Activated CD4-positive, alpha-beta T cell treated with anti-CD3 and anti-CD28 coated beads, Interleukin-2, amount 50 U/mL, for 1 hour (primary cell): ENCODE measurements at places on chromosomes 13 and 19.

GRCh38 chr13:95341441-95341840, 40.2 kb upstream of the ABCC4 start:
- DNase-seq: no peak

DNA sequence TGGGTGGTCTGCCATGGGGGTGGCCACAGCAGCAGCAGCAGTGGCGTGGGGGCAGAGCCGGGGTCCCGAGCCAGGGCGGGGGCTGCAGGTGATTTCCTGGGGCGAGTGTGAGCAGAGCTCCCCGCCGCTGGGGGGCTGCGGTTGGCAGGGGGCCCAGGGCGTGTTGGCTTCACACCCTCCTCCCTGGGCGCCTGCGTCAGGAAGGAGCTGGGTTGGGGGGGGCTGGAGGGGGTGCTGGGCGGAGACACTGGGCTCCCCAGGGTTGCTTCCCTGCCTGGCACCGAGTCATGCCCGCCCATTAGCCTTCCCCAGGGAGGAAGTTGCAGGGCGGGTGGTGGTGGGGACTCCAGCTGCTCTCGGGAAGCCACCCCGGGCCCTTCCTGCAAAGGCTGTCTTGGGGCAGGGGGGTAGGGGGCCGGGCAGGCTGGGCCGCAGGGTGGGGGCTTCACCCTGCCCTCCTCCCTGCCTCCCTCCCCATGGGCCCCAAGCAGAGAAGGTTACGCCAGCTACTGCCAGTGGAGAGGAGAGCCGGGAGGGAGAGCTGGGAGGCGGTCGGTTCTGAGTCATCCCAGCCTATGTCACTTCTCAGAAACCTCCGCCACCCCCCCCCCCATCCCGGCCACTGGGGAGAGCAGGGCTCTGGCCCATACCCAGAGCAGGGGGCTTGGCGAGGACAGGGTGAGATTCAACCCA, 4.6 kb downstream of the MIDN start:
- peak; percentile 73 for DNase-seq

DNA sequence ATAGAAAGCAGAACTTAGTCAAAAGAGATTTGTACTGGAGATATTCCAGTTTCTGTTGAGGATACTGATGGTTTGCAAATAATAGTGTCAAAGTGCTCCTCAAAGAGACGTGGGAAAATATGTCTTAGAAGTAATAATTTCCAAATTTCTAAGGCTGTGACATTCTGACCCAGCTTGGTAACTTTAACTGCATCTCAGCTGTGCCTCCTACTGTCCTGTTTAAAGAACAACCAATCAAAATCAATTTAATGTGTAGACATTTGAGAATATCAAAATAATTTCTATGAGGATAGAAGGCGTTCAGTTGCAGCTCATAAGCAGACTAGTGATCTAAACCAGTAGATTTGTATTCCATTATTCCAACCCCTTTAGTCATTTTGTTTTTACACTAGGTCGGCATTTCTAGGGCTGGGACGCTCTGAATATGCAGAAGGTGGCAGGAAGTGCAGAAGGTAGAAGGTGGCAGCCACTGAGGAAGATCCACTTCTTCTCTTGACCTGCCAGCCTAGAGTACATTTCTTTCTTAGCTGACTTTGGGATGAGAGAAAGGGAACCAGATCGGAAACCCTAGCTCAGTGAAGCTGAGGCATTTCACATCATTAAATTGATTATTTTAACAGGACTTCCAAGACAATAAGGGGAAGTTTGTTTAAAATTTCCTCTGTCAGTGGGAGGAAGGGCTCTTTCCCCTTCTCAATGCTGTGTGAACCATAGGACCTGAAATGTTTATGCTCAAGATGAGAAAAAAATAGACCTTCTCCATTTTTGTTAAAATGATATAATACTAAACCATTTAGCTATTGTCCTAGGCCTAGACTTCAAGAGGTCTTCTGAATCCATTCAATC, 67.5 kb downstream of the COL4A1 start:
- no peak for DNase-seq

GRCh38 chr19:17646441-17646840, 41.7 kb downstream of the UNC13A start:
- no peak for DNase-seq

DNA sequence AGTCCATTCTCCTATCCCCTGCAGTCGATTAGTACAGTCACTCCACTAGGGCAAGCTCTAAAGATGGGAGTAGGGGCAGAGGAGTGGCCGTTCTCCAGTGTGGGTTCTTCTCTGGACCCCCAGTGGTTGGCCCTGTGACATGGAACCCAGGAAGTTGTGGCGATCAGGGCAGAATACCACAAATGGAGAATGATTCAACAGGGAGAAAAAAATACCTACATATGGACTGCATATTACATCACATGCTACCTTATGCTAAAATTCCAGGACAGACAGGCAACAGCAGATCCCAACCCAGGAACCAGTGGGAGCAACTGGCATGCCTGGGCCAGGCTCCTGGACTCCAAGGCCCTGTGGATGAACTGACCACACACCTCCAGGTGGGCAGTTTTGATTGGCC, 20.4 kb downstream of the POU2F2 start:
- DNase-seq: no peak

- DNase-seq: no peak
Measured at GRCh38 chr19:19911150-19911549, 10.4 kb downstream of the ZNF93 start.

DNA sequence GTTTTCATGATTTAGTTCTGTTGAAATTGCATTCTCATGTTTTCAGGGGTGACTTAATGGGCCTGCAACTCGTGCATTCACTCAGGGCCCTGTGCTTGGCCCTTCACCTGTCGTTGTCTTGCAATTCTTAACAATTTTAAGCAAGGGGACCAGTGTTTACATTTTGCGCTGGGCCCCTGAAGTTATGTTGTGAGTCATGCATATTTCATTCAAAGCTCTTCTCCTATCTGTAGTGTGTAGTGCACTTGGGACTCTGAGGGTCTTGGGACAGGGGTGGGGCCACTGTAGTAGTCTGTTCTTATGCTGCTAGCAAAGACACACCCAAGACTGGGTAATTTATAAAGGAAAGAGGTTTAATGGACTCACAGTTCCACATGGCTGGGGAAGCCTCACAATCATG, 211.2 kb upstream of the RXFP2 start:
- no peak for DNase-seq

DNA sequence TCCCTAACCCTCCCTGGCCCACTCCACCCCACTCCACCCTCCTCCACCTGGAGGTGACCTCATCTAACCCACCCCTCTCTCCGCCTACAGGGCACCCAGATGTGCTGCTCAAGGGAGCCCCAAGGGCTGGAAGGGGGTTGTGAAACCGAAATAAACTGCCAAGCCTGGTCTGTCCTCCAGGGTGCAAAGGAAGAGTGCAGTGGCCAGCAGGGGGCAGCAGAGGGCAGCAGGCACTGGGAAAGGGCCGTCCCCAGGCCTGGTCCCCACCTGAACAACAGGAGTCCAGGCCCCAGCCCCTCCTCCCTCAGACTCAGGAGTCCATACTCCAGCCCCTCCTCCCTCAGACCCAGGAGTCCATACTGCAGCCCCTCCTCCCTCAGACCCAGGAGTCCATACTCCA, 8.4 kb upstream of the BCAM start:
- DNase-seq: peak; percentile 85

- DNase-seq: no peak
Measured at GRCh38 chr19:5988517-5989387, 10.8 kb upstream of the RANBP3 start.

GRCh38 chr13:30157616-30157993, 149.7 kb downstream of the KATNAL1 start:
- no peak for DNase-seq

DNA sequence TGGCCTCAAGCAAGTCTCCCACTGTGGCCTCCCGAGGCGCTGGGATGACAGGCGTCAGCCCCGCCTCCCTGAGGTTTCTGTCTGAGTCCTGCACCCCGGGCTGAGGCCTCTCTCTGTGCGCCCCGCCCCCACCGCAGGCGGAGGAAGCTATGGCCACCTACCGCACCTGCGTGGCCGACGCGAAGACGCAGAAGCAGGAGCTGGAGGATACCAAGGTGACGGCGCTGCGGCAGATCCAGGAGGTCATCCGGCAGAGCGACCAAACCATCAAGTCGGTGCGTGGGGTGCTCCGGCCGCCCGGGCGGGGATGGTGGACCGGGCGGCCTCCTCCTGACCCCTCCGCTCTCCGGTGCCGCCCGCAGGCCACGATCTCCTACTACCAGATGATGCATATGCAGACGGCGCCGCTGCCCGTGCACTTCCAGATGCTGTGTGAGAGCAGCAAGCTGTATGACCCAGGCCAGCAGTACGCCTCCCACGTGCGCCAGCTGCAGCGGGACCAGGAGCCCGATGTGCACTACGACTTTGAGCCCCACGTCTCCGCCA, 12.7 kb downstream of the ARHGAP45 start:
- peak; percentile 57 for DNase-seq

DNA sequence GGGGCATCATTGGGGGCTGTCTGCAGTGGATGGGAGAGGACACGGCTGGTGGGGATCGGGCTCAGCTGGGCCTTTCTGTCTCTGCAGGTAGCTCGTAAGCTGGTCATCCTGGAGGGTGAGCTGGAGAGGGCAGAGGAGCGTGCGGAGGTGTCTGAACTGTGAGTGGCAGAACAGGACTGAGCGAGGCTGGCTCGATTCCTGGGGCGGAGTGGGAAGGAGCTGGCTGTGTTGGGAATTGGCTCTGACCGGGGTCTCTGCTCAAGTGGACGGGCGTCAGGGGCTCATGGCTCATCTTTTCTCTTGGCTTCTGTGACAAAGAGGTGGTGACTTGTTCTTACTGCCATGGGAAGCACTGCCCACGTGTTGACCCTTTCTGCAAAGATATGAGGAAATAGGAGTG, 11.6 kb downstream of the TPM4 start:
- no peak for DNase-seq

- DNase-seq: no peak
Measured at GRCh38 chr13:39804332-39805210, 149.1 kb downstream of the COG6 start.

DNA sequence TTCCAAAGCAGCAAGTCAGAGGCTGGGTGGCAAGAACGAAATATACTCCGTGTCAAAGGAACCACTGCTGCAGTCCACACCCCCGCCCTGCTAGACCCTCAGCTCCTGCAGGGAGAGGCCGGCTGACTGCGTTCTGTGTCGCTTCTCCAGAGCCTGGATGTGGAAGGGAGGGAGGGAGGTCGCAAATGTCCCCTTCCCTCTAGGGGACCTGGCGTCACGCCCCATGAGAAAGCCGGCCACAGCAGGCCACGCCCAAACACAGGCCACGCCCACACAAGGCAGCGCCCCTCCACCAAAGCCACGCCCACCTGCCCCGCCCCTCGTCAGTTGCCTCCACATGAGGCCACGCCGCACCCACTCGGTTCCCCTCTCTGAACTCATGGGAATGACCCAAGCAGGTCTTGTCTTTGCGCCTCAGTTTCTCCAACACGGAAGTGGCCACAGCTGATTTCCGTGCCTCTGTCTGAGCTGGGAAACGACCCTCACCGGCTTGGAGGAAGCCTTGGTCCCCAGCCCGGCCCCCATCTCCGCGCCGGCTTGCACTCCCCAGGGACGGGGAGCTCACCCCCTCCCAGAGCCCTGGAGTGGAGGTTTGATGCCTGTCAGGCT, 38.4 kb upstream of the TCF3 start:
- peak; percentile 67 for DNase-seq

GRCh38 chr19:7504684-7505083, 11.2 kb upstream of the ZNF358 start:
- DNase-seq: no peak

GRCh38 chr13:80312012-80312704, 28.8 kb downstream of the SPRY2 start:
- no peak for DNase-seq

GRCh38 chr13:71368336-71368735, 498.7 kb downstream of the DACH1 start:
- DNase-seq: no peak

DNA sequence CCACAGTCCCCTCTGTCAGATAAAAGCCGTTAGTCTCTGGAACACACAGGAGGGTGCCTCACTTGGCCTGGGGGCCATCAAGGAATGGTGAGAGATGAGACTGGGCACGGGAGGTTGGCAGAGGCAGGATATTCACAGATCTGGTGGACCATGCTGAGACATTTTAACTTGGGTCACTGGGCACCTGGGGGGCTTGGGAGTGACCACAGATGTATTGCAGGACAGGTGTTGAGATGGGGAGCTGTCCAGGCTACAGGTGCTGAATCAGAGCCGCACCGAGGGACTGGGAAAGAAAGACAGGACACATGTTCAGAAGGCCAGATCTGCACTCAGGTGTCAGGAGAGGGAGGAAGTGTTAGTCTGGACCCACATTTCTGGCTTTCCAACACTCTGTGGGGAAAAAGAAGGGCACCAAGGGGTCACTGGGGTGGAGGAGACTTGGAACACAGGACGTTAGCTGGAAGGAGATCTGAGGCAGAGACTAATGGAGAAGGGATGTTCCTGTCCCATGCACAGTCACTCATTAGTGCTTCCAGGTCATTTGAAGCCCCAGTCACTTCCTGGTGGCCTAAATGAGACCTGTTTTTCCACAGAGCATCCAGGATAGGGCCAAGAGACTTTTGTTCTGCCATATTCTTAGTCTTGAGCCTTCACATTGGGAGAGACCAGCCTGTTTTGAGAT, 56.1 kb downstream of the CHST8 start:
- no peak for DNase-seq

GRCh38 chr13:47831265-47831664, 169.8 kb downstream of the SUCLA2 start:
- no peak for DNase-seq

GRCh38 chr13:52395704-52396103, 10.3 kb downstream of the THSD1 start:
- DNase-seq: no peak

DNA sequence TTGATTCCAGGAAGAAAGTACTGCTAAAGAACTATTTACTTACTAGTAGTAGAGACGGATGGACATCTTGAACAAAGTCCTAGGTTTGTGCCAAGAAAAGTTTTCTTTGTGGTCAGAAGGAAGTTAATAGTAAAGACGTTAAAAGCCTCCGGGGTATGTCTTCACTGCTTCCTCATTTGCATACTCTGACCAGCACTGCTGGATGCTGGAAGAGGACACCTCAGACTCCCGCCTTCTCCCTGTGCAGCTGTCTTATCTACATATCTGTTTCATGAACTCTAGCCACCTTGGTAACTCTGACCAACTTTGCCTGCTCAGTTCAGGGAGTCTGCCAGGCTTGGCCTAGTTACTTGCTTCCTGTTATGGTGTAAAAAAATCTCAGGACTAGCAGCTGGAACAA, 1109.1 kb upstream of the MIR17HG start:
- DNase-seq: no peak

- no peak for DNase-seq
Measured at GRCh38 chr13:111005364-111005763, 90.5 kb upstream of the ANKRD10 start.
